ENCODE measurements at places on chromosomes 3 and 15.

- DNase-seq: no peak
Observed at GRCh38 chr15:28890711-28891495, 5.1 kb downstream of the APBA2 start.

GRCh38 chr15:81016489-81017068, 15.9 kb downstream of the TLNRD1 start:
- no peak for DNase-seq

GRCh38 chr3:159499031-159499793, 489.4 kb upstream of the IL12A start:
- no peak for DNase-seq

DNA sequence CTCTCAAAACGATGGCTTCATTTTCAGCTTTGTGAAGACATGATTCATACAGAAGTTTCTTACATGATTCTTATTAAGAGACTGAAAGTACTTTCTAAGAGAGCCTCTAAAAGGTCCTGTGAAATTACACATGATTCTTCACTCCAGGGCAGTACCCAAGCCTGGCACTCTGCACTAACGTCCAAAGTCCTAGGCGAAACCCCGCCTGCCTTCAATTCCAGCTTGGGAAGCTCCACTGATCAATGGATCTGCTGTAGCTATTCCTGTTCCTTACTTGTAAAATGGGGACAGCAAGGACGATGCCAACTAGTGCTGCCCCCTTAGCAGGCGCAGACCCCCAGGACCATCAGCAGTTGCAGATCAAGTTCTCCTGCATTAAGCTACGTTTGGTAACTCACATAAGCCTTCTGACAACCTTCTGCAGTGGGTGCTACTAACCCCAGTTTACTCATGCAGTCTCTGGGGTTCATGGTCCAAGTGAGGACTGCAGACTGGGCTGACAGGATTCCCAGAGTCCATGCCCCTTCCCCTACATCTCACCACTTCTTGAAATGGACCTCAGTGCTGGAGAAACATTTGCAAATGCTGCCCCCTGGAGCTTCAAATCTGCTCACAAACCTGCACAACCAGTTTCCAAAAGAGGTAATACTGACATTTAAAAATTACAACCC, 10.6 kb downstream of the CHCHD4 start:
- DNase-seq: no peak

DNA sequence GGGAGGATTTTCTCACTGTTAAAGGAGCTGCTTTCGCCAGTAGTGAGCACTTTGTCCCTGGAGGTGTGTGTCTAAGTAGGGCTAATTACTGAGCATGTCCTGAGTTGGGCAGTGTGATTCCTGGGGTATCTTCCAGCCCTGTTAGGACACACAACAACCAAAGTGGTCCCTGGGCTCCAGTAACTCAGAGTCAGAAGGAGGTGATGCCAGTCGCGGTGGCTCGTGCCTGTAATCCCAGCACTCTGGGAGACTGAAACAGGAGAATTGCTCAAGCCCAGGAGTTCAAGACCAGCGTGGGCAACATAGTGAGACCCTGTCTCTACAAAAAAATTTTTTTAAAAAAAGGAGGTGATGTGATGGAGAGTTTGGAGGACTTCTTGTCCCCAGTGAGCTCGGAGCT, 37.5 kb downstream of the PML start:
- DNase-seq: no peak

GRCh38 chr15:65940618-65940909, 71.3 kb downstream of the RAB11A start:
- no peak for DNase-seq

- no peak for DNase-seq
Observed at GRCh38 chr3:188788621-188789081, 383.1 kb upstream of the TPRG1 start.

DNA sequence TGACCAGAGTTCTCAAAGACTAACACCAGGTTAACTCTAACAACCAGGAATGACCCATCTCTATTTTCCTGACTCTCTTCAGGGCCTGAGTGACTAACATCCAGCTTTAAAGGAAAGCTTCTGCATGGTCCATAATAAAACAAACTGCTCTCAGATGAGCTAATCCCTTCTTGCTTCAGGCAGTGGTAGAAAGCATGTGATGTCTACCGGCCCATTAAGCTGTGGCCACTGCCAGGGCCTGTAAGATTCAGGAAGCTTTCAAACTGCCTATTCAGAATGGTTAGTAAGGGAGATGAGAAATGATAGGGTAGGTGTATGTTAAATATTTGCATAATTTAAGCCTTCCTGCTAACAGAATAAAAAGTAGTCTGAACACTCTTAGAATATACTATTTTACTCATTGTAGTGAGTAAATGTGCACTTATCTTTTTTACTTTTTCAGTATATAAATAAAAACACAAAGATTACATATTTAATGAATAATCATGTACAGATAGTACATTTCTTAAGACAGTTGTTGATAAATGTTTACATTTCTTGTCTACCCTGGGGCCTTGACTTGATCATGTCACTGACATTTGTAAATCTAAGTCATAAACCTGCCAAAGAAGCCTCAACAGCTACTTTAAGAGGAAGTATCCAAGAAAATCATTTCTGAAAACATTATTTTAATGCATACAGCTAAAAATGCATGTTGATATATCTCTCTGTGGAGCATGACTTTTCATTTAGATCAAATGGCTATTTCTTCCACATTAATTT, 222.0 kb downstream of the MCTP2 start:
- no peak for DNase-seq

All from progenitor cell of endocrine pancreas (in vitro differentiated cells).